Activated gamma-delta T cell treated with anti-CD3 and anti-CD28 coated beads, Interleukin-2, amount 50 U/mL, for 16 hours (primary cell): ENCODE measurements at places on chromosomes 7 and 10.

DNA sequence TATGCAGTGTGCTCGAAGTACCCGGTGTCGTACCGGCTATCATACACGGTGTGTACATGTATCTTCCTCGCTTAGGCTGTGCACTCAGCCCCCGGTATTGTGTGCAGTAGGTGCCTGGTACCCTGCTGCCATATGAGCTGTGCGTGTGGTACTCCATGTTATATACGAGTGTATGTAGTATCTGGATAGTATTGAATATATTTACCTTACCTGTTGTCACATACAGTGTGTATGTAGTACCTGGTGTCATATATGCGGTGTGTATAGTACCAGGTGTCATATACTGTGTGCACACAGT, 1.2 kb downstream of the ZMYND11 start:
- DNase-seq, result no peak

DNA sequence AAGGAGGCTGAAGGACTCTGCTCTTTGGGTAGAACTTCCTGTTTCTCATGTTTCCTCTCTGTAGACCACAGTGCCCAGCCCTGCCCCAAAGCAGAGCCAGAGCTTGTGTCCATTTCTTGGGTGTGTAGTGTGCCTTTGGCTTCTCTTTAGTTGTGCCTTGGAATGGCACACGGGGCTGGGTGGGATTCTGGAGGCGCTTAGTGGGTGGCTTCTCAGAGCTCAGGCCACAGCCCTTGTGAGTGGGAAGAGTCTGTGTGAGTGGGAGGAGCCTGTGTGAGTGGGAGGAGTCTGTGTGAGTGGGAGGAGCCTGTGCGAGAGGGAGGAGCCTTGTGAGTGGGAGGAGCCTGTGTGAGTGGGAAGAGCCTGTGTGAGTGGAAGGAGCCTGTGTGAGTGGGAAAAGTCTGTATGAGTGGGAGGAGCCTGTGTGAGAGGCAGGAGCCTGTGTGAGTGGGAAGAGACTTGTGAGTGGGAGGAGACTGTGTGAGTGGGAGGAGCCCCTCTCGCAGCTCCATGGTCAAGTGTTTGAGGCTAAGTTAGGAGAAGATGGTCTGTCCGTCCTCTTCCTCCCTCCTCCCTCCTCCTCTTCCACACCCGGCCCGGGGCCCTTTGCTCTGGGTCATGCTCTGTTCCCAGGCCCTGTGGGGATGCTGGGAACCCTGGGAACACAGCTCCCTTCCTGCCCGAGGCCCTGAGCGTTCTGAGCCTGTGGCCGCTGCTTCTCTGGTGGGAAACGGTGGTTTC, 153.0 kb downstream of the GRK5 start:
- DNase-seq, result no peak

GRCh38 chr7:37119296-37119860, 329.3 kb downstream of the ELMO1 start:
- DNase-seq, result no peak

GRCh38 chr10:50607356-50607925, 16.3 kb downstream of the SGMS1 start:
- DNase-seq, result no peak

GRCh38 chr7:135761751-135762488, 13.3 kb upstream of the FAM180A start:
- no peak for DNase-seq

DNA sequence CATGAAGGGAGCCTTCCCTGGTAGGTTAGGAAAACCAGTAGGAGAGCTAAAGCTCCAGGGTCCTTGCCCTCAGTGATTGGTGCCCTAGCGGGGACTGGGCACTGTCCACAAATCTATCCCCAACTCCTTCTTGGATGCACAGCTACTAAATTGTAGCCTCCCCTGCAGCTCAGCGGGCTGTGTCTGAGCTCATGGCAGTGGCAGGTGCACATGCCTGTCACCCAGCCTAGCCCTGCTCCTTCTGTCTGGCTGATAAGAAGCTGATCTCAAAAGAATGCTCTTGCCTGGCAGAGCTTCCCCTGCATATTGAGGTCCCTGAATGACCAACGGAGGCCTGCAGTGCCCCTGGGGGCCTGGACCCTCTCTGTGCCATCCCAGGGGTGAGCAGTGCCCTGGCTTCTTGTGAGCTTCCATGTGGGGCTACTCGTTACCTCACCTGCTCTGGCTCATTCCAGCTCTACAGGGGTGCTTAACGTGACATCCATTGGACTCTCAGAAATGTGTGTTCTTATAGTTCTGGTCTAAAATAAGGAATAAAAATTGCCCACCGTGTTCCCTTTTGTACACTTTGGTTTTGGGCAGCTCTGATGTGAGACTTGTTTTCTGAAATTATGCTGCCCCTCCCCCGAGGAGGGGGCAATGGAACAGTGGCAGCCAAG, 59.8 kb upstream of the ANTXRL start:
- DNase-seq, result no peak

DNA sequence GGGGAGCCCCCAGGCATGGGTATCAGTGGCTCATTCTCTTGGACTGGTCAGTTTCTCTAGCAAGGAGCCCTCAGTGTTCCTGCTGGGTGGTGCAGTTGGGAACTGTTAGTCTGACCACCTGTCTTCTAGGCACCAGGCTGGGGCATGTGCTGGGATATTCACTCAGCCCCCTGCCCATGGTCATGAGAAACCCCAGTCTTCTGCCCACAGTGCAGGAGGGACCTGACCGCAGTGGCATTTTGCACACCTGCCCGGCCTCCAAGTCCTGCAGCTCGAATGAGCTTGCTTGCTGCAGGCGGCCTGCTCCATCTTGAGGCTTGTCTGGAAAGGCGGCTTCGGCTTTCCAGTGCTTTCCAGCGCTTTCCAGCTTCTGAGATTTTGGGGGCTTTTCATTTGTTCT, 36.3 kb downstream of the CUX1 start:
- DNase-seq, result no peak

DNA sequence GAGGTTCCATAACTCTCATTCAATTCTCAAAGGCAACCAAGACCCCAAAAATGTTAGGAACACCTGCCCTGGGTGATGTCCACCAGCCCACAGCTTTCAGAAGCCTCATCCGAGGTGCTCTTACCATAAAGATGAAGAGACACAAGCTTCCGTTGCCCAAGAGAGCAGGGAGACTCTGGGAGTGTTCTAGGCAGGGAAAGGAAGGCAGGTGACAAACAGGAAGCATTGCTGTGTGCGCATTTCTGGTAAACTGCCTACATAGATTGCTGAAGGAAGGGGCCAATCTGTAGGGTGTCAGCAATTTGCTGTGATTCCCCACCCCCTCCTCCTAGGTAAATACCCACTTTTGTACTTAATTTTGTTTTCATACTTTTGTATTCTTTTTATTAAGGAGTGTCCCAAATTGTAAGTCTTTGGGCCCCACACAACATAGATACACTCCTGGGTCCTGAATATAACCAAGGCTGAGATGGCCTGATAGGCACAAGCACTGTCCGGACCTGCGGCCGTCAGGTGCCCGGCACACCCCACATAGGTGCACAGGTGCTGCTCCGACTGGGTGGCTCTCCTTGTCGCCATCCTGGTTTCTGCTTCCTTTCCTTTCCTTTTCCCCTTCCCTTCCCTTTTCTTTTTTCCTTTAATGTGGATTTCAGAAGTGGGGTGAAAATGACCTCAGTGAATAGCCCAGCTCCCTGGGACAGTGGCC, 51.4 kb upstream of the SMNDC1 start:
- no peak for DNase-seq
